Panc1 (cell line): ENCODE measurements at places on chromosomes 12 and 14. TPM values are rescaled to one million over a fixed set of nuclear protein-coding genes. Genes with fewer than 3 reads are reported as not detected.

- DNase-seq: no peak
Measured at GRCh38 chr12:72178244-72178643, 93.9 kb upstream of the TRHDE start.

Gene LMNTD1
- 0.13 TPM for total RNA-seq

DNA sequence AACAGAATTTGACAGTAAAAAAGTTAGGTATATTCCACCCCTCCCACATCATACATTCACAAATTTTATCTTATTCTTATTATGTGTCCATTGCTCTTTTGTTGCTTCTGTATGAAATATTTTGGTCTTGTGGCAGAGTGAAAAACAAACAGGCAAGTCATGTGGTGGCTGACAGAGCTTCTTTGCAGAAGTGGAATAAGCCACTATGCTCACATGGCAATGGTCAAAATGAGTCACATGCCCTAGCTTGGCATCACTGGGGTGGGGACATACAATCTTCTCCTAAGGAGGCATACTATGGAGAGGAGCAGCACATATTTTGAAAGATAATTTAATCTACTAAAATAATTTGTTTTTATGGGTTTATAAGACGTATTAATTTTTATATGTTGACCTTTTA lies 27.7 kb upstream of the CMA1 start:
- DNase-seq: no peak

DNA sequence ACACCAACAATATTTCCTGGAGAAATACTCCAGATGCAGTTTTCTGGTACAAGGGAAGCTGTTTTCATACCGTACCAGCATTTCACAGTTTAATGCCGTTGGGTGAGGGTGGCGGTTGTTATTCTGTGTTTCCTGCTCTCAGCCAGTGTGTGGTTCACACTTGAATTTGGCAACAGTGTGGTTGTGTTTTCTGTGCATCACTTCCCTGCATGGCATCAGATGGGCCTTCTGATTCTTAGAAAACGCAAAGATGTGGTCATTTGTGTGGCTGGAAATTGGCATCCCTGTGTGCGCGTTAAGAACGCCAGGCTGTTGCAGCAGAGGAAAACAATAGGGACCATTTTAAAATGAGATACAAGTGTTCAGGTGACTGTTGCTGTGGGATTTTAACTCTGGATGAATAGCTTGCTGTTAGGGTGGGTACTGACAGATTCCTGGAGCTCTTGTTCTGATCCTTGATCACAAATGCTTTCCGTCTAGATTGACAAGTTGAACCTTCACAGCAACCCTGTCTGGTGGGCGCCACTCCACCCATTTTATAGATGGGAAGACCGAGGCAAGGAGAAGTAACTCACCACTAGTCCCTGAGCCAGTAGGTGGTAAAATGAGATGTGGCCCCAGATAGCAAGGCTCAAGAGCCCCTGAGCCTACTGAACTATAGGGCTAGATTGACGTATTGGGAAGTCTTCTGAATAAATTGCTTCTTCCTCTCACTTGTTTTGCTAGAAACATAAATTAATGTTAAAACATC lies 231.2 kb downstream of the CHST11 start:
- DNase-seq: no peak

GRCh38 chr14:62301080-62301479 lies 538.9 kb downstream of the SNAPC1 start:
- DNase-seq: no peak
